Liver (tissue), 10 donors: ENCODE measurements at places on chromosomes 2 and 18.

DNA sequence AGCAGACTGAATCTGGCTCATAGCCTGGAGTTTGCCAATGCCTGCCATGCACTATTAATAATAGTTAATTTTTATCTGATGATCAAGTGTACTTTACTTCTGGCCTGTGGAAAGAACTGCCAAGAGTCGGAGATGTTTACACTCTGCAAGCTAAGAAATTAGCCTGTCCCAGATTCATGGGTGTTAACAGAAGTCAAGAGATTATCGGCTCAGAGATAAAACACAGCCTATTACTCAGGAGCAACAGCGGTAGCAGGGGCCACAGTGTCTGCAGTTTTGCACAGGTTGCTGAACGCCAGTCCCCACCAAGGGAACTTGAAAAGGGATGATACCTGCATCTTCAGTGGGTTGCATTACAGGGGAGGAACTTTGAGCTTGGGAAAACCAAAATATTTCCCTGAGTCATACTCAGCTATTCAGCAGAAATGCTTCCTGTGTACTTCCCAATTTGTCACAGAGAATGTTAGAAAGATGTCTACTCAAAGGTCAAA lies 4.3 kb upstream of the ADI1 start:
- DNase-seq, result no peak

DNA sequence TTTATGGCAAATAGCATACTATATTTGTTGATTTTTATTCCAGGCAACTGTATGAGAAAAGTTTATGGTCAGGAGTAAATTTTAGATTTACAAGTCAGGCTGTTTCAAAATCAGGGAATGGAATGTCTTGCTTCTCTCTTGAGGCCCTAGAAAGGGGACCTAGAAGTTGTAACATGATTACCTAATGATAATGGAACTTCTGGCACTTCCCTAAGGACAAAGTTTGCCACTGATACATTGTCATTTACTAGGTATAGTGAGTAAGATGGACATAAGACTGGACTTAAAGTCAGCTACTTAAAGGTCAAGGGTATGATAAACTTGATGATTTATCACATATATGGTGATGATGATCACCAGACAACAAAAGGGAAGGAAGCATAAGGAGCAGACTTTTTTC lies 103.3 kb upstream of the VRK2 start:
- DNase-seq, result no peak

DNA sequence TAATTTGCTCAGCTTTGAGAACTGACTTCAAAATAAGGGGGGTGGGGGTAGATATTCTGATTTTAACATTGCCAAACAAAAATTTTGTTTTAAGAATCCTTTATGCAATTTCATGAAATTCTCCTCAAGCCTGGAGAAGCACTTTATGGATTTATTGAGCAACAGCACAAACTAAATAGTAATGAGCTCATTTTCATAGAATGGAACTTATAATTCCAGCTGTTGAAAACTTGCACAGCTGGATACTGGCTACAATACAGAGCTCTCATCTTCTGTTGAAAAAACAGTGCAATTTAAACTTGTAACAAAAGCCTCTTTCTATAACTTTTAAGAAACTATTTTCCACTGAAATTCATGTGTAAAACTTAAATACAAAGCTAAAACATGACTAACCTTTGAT lies 137.6 kb upstream of the FN1 start:
- DNase-seq, result no peak

DNA sequence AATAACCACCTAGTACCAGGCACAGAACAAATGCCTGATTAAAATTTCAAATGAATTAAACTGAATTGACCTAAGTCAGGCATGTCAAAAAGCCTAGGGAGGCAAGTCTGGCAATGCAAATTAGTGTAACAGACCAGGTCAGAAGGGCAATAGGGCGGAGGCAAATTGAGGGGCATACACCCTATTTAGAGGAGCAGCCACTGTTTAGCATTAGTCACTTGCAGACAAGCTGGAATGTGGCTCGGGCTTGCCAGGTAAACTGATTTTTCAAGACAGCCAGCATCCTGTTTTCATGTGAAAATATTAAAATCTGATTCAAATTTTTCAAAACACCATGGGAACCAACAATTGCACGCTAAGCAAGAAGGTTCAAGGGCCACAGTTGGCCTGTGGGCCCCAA lies 160.3 kb downstream of the EN1 start:
- DNase-seq, result no peak

DNA sequence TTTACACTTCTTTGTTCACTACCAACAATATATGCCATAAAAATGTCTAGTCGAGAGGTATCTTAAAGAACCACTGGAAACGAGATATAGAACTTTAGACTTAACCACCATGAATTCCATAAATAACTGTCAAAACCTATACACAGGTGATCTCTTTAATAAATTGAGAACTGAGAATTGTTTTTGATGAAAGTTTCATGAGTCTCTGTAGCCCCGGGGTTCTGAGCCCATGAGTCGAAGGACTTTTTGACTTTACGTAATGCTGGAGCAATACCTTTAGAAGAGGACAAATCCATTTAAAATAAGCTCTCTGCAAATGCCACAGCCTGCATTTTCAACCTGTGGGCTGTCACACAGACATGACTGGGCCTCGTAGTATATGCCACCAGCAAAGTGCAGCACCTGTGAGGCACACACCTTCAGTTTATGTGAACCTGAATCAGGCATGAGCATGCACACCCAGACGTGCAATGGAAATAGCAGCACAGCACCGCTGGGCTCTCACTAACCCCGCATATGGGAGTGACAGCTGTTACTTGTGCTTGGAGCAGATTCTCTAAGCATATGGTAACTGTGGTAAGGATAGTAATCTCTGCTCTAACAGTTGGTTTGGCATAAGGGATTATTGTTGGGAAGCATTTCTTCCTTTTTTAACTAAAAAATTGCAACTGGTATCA lies 383.2 kb downstream of the SOCS6 start:
- no peak for DNase-seq

DNA sequence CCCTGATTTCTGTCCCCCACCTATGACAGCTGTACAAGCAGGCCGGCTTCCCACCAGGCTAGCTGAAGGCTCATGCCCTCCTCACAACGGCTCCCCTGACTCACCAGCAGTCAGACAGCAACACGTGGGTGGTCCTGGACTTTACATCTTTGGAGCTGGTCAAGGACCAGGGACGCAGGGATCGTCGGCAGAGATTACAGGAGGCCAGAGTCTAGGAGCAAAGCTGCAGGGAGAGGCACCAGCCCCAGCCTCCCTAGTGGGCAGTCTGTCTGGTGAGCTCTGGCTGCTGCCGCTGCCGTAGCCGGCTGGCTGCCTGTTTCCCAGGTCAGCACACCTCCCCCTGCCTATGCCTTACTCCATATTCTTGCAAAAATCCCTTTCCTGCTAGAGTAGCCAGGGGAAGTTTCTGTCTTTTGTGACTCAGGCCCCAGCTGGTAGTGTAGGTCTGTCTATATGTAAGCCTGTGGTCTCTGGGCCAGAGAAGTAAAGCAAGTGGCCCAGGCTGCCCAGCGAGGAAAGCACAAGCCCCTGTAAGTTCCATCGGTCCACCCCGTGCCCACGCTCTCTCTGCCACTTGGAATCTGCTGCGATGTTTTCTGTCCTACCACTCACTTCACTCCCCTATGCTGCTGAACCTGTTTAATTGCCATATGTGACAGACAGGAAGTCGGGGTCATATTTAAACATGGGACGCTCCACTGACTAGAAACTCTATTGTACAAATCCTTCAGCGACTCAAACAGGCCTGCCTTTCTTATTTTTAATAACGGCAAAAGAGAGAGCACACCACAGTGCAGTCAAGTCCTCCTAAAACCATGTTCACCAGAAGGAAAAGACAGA lies 2.4 kb upstream of the ARHGEF4 start:
- no peak for DNase-seq

DNA sequence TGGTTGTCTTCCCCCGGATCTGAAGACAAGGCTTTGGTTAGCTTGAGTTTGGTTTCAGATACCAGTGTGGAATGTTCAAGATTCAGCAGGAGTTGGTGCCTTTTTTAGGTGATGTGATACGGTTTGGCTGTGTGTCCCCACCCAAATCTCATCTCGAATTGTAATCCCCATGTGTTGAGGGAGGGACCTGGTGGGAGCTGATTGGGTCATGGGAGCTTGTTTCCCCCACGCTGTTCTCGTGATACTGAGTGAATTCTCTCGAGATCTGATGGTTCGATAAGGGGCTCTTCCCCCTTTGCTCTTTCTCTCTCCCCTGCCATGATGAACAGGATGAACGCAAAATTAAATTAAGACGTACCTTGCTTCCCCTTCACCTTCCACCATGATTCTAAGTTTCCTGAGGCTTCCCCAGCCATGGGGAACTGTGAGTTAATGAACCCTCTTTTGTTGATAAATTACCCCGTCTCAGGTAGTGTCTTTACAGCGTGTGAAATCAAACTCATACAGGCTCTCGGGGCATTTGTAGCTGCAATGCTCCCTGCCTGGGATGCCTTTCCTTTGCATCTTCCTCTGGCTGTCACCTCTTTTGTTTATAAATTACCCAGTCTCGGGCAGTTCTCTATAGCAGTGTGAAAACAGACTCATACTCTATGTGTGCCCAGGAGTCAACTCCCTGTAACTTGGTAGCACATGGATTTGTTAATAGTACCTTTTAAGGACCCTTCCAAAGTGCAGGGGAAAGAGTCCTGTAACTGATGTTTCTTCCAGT lies 21.3 kb downstream of the PDCD1 start:
- no peak for DNase-seq

DNA sequence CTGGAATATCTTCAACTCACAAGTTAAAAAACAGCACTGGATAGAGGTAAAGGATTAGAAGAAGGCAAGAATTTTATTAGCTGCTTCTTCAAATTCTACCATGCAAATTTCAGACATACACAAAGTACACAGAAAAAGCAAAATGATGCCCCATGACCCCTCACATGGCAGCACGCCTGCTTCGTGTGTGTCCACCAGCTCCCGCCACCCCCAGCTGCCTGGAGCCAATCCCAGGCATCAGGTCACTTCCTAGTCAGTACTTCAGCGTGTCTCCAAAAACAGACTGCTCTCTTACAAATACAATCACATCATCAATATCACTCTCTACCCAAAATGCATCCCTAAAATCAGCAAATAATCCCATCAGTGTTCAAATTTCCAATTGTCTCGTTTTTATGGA lies 35.8 kb downstream of the IMPA2 start:
- DNase-seq, result no peak

DNA sequence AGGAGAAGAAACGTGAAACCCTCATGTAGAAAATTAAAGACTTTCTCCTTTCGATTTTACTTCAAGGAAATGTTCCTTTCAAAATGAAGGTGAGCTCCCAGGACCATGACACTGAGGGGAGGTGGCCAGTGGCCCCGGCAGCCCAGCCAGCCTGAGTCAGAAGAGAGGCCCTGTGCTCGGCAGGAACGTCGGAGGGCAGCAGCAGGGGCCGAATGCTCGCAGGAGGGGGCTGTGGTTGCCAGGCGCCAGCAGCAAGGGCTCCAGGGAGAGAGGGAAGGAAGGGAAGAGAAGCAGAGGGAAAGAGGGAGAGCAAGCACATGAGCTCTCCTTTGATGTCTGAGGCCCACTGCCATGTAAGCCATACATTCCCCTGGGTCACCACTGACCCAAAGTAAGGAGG lies 73.3 kb upstream of the ACKR3 start:
- DNase-seq, result no peak
